Chondrocyte (in vitro differentiated cells): ENCODE measurements at places on chromosomes 3 and 15. TPM values are rescaled to one million over a fixed set of nuclear protein-coding genes. Genes with fewer than 3 reads are reported as not detected.

- H3K4me1 ChIP-seq, result peaks cover 4% of the 10 kb centered on the region
- no peak overlapping the region for H3K27ac ChIP-seq
- peaks cover 4% of the 10 kb centered on the region for H3K36me3 ChIP-seq
Measured at GRCh38 chr15:41884458-41884857, 9.4 kb downstream of the SPTBN5 start.

- no peak overlapping the region for H3K27ac ChIP-seq
- no peak overlapping the region for H3K4me3 ChIP-seq
Measured at GRCh38 chr3:189900578-189900977, 220.1 kb downstream of the P3H2 start.

GRCh38 chr3:26358405-26358804 is 264.2 kb upstream of the LRRC3B start:
- DNase-seq, result no peak
- H3K36me3 ChIP-seq, result no peaks in the 10 kb centered on the region
- no peaks in the 10 kb centered on the region for H3K27me3 ChIP-seq
- no peak overlapping the region for H3K27ac ChIP-seq
- H3K4me3 ChIP-seq, result no peak overlapping the region

DNA sequence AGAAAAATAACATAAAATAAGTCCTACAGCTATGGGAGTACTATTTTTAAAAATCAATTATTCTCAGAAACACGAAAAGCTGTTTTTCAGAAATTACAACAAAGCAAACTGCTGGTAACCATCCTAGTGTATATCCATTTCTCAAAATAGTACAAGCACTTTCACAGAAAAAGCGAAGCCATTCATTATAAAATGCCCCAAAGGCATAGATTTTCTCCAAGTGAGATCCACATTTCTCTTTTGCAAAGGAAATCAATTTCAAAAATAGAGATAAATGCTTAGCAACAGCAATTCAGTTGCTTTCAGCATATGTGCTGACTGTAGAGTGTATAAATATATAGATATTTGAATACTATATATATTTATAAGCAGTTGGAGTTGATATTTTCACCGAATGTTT is 1266.3 kb downstream of the SI start:
- no peak overlapping the region for H3K27ac ChIP-seq
- peaks cover 3% of the 10 kb centered on the region for H3K36me3 ChIP-seq
- peaks cover 3% of the 10 kb centered on the region for H3K4me1 ChIP-seq
- no peak for DNase-seq
- no peaks in the 10 kb centered on the region for H3K27me3 ChIP-seq

GRCh38 chr15:67736810-67737209 is 88.5 kb upstream of the SKOR1 start:
- no peaks in the 10 kb centered on the region for H3K4me1 ChIP-seq
- no peak for DNase-seq
- no peak overlapping the region for H3K27ac ChIP-seq

The COL6A5 gene
- total RNA-seq, result not detected in 3 replicates

DNA sequence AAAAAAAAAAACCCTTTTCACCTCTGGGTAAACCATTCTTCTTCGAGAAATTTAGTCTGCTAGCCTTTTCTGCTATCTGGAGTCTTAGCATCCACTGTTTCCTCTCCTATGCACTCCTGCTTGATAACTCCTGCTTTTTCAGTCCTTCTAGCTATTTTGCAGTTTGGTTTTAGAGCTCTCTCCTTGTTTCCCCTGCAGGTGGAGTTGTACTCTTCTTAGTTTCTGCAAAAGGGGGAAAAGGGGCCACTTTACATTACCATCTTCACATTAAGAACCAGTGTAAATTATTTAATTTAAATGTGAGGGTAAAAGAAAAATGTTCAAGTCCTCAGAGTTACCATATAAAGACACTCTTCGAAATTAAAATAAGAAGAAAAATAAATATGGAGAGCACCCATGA is 23.6 kb upstream of the MYLK start:
- DNase-seq, result no peak
- no peak overlapping the region for H3K4me3 ChIP-seq
- H3K36me3 ChIP-seq, result peaks cover 2% of the 10 kb centered on the region
- H3K27ac ChIP-seq, result no peak overlapping the region

The ADAMTS9 gene
- 4.6 to 5.6 TPM (median 5.1 TPM) in 3 replicates for total RNA-seq
